ENCODE measurements at places on chromosomes 11 and 22.

- H3K36me3 ChIP-seq = peaks cover 2% of the 10 kb centered on the region
- H3K4me3 ChIP-seq = no peak overlapping the region
- no peaks in the 10 kb centered on the region for H3K4me1 ChIP-seq
- no peak for DNase-seq
- no peaks in the 10 kb centered on the region for H3K27me3 ChIP-seq
Measured at GRCh38 chr11:9747828-9748227, 84.0 kb downstream of the SWAP70 start.

DNA sequence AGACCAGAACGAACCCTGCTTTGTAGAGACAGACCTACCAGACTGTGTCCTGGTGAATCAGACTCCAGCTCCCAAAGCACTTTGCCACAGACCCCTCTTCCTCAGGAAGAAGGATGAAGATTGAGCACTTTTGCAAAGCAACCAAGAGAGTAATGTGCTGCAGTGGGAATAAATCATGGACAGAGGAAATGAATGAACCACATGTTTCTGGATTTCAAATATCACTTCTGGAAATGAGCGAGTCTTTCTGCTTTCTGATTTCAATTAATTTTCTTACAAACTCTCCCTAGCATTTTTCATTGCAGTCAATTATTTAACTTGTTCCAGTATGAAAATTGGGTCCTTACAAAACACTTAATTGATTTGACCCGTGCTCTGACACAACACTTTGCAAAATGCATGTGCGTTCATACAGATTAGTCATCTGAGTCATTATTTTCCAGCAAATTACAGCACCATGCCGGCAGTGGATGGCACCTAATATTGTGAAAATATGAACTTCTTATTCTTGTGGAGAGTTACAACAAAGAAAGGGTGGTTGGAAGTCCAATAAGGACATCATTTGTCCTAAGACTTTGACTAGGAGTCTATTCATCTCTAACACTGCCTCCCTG, 315.9 kb upstream of the CCDC90B start:
- peaks cover 2% of the 10 kb centered on the region for H3K27me3 ChIP-seq
- no peaks in the 10 kb centered on the region for H3K36me3 ChIP-seq
- no peaks in the 10 kb centered on the region for H3K4me1 ChIP-seq
- no peak for DNase-seq

DNA sequence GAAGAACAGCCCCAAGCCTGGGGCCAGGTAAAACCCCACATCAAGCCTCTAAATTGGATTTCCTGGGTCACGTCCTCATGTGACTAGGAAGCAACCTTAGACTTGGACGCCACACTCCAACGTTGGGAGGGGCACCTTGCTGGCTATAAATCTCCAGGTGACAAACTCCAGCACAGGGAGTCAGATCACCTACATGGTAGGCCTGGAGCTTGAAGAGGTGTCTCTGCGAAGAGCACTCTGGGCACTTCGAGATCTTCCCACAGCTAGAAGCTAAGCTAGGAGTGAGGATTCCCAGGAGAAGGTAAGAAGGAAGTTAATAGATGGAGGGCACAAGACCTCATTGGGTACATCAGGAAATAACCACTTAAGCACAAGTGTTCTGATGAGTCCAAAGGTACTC, 77.1 kb upstream of the GNAZ start:
- H3K36me3 ChIP-seq = peaks cover 30% of the 10 kb centered on the region
- H3K4me1 ChIP-seq = no peaks in the 10 kb centered on the region
- peaks cover 67% of the 10 kb centered on the region for H3K27me3 ChIP-seq

DNA sequence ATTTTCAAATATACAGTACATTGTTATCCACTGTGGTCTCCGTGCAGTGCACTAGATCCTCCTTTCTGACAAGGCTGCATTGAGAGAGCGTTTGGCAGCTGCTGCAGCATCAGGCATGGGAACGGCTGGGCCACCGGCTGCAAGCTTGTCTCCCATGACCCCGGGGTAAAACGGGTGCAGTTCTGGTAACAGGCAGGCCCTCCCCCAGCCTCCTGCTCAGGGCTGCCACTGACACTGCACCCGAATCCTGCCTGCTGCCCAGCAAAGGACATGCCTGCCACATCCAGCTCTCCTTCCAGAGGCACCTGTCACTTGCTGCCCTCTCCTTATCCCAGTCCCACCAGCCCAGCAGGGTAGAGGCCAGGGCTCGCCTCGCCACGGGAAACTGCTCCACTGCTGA, 124.5 kb upstream of the TMEM45B start:
- H3K4me1 ChIP-seq = peaks cover 6% of the 10 kb centered on the region
- DNase-seq = no peak
- H3K27me3 ChIP-seq = peaks cover 1% of the 10 kb centered on the region
- no peak overlapping the region for H3K27ac ChIP-seq
- H3K36me3 ChIP-seq = no peaks in the 10 kb centered on the region

DNA sequence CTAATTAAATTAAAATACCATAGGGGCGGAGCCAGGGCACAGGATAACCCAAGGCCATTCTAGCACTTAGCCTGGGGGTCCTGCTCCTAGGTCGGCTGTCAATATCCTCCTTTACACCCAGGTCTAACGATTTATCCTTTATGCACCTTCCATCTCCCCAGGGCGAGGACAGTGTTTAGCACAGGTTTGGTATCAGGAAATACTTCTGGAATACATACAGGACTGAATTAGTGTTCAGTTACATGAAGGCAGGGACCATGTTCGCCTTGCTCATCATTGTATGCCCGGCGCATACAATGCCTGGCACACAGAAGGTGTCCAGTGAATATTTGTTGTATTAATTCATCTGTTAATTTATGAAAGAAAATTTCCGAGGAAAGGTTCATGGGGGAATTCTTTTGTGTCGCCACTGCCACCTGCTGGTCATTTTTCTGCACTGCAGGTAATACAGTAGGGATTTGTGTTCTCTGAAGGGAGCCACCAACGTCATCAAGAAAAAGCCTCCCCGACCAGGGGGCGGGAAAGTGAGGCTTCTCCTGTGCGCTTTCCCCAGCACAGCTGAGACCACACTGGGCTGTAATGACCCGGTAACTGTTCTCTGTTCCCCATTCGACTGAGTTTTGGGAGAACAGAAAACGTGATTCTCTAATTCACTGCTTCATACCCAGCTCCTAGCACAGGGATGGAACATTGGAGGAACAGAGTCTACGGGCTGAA, 68.7 kb upstream of the ASPHD2 start:
- H3K4me1 ChIP-seq = peaks cover 7% of the 10 kb centered on the region
- no peak overlapping the region for H3K27ac ChIP-seq
- peaks cover 9% of the 10 kb centered on the region for H3K27me3 ChIP-seq
- DNase-seq = peak; percentile 62
- H3K4me3 ChIP-seq = no peak overlapping the region
- no peaks in the 10 kb centered on the region for H3K36me3 ChIP-seq

DNA sequence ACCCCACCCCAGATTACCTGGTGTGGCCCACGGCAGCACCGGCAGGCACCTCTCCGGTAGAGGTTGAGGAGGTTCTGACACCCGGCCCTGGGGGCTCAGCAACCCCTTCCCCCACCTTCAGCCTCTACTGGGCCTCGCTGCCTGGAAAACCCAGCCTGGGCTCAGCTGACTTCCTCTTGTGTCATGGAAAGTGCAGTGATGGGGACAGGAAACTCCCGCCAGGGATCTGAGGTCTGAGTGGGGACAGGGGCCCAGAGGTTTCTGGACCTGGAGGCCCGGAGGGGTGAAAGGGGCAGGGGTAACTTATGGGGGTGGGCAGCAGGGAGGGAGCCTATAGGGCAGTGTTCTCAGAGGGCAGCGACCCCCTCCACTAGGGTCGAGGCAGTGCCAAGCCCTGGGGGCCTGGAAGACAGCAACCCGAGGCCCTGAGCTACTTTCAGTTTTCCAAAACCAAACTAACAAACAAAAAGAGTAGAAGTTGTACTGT, 10.0 kb upstream of the CD5 start:
- peak; percentile 40 for DNase-seq
- H3K4me1 ChIP-seq = peaks cover 46% of the 10 kb centered on the region
- H3K27ac ChIP-seq = peak overlapping the region; percentile 74
- peak overlapping the region; percentile 53 for H3K4me3 ChIP-seq
- no peaks in the 10 kb centered on the region for H3K36me3 ChIP-seq
- no peaks in the 10 kb centered on the region for H3K27me3 ChIP-seq

- H3K27ac ChIP-seq = no peak overlapping the region
- no peaks in the 10 kb centered on the region for H3K4me1 ChIP-seq
- peaks cover 4% of the 10 kb centered on the region for H3K36me3 ChIP-seq
Measured at GRCh38 chr11:126969865-126970479, 30.6 kb downstream of the KIRREL3 start.
